ENCODE measurements at places on chromosomes 6 and 20.

DNA sequence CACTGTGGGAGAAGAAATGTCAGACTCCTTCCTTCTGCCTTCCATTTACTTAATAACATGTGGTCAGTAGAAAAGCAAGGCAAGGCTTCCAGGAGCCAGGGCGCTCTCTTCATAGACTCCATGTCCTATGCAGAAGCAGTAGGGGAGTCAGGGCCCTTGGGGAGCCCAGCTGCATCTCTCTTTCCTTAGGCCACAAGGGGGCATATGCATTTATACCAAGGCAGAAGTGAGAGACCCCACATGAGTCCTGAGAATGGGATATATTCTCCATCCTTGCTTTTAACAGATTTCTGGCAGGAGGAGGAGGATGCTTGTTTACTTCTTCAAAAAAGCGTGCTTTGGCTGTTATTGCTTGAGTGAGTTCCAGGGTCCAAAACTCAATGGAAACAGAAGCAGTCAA lies 198.5 kb downstream of the HIVEP2 start:
- DNase-seq, result no peak

GRCh38 chr6:116004841-116005815 lies 55.6 kb downstream of the FRK start:
- DNase-seq, result no peak

- no peak for DNase-seq
Observed at GRCh38 chr6:105493736-105494135, 90.9 kb upstream of the PREP start.

DNA sequence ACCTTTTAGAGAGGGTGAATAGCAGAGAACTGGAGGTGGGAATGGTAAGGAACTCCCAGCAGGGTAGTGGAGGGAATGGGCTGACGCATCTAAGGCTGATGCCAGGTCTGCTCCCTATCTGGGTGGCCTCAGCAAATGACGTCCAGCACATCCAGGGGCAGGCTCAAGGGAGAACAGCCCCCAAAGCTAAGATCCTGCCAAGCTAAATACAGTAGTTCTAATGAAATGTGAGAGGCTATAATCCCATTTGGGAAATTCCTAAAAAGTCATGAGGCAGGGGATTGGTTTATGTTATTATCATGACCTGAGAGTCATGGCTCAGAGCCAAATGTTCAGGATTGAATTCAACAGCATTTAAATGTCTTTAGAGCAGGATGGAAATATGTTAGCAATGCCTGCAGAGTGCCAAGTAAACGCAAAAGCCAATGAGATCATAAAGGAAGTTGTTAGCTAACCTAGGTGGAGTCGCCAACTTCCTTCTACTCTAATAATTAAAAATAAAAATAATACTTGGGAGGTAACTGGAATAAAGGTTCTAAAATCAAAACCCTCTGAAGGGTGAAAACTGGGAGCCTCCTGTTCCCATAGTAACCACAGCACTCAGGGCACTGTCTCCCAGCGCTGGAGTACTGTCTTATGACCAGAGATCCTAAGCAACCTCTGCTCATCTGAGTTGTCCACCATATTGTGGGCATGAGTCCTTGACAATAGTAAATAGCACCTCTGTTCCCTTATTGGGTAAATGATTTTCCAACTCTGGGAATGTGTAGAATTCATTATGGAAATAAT lies 34.8 kb downstream of the IYD start:
- DNase-seq, result no peak

- no peak for DNase-seq
Observed at GRCh38 chr6:42239736-42240375, 22.2 kb upstream of the MRPS10 start.

DNA sequence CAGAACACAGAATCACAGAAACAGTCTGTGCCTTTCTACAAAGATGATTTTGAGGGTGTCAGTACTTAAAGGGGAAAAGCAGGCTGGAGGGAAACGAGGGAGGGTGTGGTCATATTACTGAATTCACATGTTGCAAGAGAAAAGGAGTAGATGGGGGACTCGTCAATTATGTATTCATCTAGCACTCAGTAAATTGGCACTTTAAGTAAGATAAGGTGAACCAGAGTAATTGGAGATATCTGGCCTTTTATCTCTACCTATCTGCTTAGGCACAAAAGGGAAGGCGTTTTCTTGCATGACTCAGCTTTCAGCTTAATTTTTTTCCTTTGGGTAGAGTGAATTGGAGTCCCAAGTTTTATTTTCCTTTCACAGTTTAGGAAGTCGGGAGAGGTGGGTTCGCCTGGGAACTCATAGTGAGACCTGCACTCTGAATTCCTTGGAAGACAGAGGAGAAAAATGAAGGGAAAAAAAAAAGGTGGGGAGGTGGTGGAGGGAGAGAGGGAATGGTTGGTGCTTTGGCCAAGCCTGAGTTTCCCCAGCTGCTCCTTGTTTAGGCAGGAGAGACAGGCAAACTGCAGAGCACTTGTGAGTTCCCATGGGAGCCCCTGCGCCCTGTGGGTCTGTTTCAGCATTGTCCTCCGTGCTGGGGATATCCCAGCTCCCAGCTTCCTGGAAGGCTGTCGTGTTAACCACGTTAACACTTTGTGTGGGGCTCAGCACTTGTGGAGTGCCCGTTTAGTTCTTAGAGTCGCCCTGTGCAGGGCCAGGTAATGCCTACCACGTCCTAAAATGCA lies 19.7 kb upstream of the GTSF1L start:
- DNase-seq, result no peak

GRCh38 chr6:10082385-10082784 lies 332.5 kb downstream of the TFAP2A start:
- DNase-seq, result no peak

DNA sequence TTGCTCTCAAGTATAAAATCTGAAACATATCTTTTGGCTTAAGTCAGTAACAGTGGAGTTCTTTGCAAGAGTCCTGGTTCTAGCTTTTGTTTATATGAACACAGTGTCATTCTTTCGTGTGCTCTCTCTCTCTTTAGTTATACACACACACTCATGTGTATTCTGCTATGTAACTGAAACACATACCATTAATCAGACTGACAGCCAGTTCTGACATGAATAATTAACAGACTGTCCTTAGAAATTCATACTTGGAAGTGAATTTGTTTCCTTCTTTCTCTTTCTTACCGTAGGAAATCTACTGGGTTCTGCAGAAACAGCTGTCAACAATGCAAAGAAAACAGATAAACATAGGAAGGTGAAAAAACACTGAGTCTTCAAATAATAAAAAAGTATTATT lies 2.5 kb downstream of the MCM9 start:
- no peak for DNase-seq

GRCh38 chr20:20734475-20734948 lies 22.1 kb upstream of the RALGAPA2 start:
- no peak for DNase-seq

DNA sequence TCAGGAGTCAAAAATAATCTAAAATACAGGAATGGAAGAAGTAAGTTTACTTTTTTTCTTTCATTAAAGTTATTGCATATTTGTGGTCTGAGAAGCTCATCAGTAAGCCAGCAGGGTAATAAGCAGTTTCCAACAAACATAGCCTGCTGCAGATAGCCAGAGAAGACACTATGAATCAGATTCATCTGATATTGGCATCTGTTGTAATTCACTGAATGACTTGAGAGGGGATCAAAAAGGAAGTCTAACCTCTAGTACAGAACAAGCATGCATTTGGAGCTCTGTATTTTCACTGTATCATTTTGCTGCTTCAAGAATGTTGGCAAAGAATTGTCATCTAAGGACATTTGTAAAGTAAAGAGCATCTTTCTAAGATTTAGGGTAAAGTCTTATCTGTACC lies 53.8 kb upstream of the UFL1 start:
- no peak for DNase-seq

DNA sequence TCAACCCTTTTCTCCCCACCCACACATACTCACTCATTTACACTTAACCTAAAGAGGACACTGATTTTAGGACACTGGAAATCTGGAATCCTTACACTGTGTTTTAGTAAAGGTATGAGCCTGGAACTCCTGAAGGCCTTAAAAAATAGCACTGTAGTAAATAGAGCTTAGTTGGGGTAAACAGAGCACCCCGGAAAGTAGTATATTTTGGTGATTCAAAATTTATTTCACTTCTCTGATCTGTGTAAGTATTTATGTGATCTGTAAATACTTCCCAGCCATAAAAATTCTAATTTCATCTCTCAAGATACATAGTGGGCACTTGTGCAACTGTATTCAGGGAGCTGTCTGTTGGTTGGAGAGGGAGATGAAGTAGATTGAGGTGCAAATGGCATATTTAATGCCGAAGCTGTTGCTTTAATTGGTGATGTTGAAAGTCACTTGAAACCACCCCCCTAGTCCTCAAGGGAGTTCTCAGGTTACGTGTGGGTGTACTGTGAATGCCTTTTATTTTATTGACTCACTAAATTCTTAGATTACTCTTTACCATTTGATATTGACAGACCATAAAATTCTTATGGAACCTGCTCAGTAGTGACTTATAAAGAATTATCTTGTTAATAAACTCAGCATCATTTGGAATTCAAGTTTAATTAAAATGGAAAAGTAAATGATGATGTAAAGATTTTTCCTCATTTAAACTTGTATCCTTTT lies 154.9 kb downstream of the SOX4 start:
- no peak for DNase-seq

DNA sequence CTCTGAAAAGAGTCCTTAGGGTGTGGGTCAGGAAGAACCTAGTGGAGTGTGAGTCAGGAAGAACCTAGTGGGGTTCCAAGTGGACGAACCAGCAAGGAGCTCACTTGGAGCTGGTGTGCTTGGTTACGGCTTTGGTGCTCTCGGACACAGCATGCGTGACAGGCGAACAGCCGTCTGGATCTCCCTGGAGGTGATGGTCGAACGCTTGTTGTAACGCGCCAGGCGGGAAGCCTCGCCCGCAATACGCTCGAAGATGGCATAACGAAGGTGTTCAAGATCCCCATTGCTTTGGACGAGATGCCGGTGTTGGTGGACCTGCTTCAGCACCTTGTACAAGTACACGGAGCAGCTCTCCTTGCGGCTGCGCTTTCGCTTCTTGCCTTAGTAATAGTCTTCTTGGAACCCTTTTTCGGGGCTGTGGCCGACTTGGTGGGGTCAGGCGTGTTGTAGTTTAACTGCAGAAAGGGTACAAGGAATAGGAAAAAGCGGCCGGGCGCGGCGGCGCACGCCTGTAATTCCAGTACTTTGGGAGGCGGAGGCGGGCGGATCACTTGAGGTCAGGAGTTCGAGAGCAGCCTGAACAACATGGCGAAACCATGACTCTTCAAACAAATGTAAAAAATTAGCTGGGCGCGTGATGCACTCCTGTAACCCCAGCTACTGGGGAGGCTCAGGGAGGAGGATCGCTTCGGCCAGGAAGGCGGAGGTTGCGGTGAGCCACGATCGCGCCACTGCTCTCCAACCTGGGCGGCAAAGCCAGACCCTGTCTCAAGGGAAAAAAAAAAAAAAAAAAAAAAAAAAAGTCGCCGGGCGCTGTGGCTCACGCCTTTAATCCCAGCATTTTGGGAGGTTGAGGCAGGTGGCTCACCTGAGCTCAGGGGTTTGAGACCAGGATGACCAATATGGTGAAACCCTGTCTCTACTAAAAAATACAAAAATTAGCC lies 48.0 kb downstream of the OR2B2 start:
- DNase-seq, result no peak

- DNase-seq, result no peak
Observed at GRCh38 chr6:1418471-1419191, 29.3 kb downstream of the FOXF2 start.

DNA sequence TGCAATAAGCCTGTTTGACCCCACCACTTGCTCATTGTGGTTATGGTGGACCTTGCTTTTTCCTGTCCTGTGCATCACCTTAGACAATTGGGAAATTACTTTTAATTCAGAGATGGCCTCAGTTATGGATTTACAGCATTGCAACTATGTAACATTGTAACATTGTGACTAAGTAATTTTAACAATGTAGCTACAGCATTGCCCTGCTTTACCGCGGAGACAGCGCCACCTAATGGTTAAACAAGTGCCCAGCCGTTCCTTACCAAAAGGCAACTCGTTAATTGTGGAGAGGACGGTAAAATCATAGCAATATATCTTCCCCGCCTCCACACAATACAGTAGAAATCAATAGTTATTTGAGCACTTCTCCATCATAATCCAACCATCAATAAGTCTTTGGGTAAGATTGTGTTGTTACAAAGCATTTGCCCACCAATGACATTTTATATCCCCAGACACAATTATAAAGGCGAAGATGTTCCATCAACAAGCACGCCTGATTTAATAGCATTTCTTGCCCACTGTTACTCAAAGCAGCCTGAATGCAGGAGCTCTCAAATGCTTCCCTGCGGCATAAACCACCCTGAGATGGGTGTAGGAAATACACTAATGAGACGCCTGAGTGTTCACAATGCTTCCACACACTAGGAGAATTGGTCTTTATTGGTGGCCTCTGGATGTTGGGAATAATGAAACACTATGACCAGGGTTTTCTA lies 93.7 kb downstream of the PROKR2 start:
- DNase-seq, result no peak

DNA sequence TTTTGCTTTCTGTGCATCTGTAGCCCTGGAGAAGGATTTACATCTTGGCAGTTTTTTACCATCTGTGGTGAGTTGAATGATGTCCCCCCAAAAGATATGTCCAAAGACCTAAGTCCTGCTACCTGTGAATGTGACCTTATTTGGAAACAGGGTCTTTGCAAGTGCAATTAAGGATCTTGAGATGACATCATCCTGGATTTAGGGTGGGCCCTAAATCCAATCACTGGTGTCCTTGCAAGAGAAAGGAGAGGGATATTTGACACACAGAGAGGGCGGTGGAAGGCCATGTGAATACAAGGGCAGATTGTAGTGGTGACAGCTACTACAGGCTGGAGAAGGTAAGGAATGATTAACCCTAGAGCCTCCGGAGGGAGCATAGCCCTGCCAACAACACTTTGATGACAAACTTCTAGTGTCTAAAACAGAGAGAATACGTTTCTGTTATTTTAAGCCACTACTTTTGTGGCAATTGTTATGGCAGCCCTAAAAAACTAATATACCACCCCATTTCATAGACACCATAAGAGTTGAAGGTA lies 35.1 kb downstream of the MKKS start:
- DNase-seq, result no peak

GRCh38 chr20:31746068-31746878 lies 7.2 kb downstream of the TPX2 start:
- no peak for DNase-seq

DNA sequence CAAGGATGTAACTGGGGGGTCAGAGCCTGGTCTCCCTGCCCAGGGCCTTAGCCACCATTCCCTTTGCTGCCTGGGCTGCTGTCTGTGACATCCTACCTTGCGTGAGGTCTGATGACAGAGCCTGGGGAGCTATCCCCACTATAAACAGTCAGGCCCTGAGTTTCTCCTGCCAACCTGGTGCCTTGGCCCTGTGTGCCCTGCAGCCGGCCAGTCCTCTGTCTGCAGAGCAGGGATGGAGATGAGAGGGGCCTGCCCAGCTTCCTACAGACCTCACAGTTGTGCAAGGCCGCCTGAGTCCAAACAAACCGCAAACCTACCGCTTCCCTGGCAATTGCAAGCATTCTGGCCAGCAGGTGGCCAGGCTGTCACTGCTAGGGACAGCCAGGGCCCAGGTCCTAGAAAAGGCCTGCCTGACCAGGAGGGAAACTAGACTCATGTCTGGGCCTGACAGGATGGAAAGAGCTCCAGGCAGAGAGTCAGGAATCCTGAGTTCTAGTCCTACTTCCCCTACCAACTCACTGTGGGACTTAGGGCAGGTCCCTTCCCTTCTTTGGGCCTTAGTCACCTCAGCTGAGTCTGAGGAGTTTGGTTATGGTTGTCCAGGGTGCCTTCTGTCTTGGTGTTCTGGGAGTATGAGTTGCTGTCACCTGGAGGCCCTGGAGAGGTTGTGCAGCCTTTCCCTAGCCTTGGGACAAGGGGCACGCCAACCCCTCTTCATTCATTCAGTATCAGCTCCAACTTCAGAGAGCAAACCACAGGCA lies 86.2 kb downstream of the VEGFA start:
- DNase-seq, result no peak

Measured in stimulated activated CD4-positive, alpha-beta T cell treated with anti-CD3 and anti-CD28 coated beads, Interleukin-15, amount 100 ng/mL, for 1 hour (primary cell).